ENCODE measurements at places on chromosomes 5 and 9.

DNA sequence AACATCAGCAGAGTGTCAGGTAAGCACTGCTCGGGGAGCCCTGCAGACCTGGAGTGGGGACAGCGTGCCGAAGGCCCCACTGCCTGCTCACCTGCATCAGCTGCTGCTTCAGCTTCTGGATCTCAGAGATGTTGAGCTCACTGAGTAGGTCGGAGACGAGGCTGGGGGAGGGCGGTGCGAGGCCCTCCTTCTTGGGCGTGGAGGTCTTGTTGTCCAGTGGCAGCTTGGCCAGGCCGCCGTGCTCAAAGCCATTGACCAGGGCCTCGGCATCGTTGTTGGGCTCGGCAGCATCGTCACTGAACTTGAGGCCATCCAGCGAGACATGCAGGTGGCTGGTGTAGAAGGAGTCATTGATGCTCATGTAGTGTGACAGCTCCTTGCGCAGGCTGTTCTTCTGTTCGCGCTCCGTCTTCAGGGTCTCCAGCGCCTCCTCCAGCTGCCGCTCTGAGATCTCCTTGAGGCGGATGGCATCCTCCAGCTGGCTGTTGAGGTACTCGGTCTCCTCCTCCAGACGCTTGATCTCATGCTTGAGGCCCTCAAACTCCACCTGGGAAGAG lies 44.3 kb downstream of the BICD2 start:
- DNase-seq, result no peak

GRCh38 chr9:94743035-94743954 lies 16.8 kb downstream of the AOPEP start:
- no peak for DNase-seq

GRCh38 chr5:3056866-3057265 lies 305.4 kb upstream of the IRX2 start:
- peak; percentile 11 for DNase-seq

GRCh38 chr5:3740546-3741373 lies 145.1 kb downstream of the IRX1 start:
- no peak for DNase-seq

- DNase-seq, result no peak
These were observed 66.4 kb downstream of the COL5A1 start for GRCh38 chr9:134707731-134708671.

- DNase-seq, result no peak
These were observed 159.6 kb upstream of the ADAMTSL1 start for GRCh38 chr9:18314316-18314715.

DNA sequence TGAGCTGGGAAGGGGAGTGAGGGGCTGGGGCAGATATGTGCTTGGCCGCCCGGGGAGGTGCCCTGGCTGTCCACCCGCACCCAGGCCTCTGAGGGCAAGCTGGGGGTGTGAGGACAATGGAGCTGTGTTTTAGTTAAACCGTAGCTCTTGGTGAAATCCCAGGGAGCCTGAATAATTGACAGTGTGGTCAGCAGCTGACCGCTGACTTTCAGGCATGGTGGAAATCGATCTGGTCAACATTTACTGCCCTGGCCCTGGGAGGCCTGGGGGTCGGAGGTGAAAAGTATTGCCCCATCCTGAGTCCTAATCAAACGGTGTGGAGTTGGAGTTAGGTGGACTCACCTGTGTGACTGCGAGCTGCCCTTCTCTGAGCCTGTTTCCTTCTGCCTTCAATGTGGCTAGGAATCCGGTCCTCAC lies 31.2 kb upstream of the CRB2 start:
- DNase-seq, result no peak

DNA sequence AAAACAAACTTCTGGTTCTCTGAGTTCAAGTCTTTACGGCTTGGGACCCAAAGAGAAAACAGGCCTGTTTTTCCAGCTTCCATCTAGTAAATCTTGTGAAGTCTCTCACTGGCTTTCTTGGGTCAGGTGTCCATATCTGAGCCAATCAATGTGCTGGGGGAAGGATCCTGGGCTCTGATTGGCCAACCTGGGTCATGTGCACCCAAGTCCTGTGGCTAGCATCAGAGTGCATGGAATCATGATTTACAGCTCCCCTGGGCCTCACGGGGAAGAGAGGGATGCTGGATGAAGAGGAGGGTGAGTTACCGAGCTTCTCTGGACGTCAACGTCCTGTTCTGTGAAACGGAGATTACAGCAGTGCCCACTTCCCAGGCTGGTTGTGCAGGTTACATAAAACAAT lies 19.4 kb downstream of the CXCL14 start:
- DNase-seq, result no peak

- DNase-seq, result peak; percentile 34
These were observed 384.2 kb upstream of the ZNF462 start for GRCh38 chr9:106478727-106479126.

- peak; percentile 74 for DNase-seq
These were observed 255.9 kb downstream of the GABRG2 start for GRCh38 chr5:162323466-162323865.

- peak; percentile 18 for DNase-seq
These were observed 127.8 kb downstream of the MED27 start for GRCh38 chr9:131951905-131952304.

- DNase-seq, result no peak
These were observed 29.4 kb upstream of the PURA start for GRCh38 chr5:140084541-140084940.

- peak; percentile 23 for DNase-seq
These were observed 1666.1 kb upstream of the WWC1 start for GRCh38 chr5:166625210-166625865.

Data from muscle of back (tissue), 13 donors.